ENCODE measurements at places on chromosomes 16 and 17.
A peak's percentile ranks its signal among the peaks of the same experiment; 100 is the strongest.

- peak; percentile 28 for DNase-seq
Observed at GRCh38 chr17:5706577-5707210, 122.4 kb upstream of the NLRP1 start.

DNA sequence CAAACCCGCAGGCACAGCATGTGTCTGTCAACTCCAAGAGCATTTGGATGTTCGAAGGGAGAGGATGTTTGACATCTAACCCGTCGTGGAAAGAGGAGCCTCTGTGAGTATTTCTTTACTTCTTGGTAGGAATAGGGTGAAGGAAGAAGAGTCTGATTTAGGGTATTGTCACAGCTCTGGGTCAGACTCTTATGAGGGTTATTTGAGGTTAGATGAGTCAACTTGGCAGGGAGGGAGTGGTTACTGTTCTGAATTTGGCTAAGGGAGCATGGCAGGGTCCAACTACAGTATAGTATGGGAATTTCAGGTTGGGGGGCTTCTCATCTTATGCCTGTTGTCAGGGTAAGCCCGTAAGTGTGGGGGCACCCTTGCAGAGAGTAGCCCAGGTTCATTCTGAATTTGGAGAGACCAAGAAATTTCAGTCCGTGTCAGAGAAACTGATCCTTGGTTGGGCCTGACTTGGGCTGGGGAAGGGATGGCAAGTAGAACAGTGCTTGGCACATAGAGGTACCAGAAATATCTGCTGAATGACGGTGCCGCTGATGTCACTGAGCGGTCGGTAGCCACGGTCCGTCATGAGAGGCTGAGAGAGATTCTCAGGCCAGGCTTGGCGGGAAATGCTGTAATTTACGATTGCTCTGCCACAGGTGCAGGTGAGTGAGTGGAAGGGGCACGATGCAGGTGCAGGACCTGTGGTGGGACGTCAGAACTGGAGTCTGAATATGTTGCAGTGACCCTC lies 43.2 kb downstream of the MYH3 start:
- no peak for DNase-seq

DNA sequence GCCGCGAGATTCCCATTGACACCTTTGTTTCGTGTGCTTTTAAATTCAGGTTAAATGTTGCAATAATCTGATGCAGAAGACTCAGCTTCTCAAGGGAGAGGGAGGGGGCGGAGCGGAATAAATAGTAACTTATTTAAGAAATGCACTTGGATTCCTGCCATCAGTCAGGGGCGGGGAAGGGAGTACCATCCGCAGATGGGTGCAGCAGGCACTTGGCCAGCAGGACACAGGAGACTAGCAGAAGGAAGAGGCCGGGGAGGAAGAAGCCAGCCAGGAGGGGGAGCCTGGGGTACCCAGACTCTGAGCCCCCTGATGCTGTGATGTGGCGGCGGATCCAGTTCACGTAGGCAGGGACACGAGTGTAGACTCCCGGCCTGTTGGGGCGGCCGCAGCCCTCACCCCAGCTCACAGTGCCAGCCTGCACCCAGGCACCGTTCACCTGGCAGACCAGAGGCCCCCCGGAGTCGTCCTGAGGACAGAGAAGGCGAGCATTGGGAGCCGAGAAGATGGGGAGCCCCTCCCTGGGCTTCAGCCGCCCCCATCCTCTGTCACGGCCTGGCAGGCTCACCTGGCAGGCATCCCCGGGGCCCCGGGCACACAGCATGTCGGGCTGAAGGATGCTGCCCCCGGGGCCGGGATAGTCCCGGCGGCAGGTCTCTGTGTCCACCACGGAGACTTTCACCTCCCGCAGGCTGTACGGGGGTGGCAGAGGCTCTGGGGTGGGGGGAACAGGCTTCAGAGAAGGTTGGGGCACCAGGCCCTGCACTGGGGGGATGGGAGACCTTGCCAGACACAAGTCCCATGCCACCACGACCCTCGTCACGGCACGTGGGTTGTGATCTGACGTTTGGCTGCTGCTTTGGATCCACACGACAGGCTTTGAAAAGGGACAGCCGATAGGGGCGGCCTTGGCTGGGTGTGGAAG lies 3.2 kb downstream of the TPSG1 start:
- DNase-seq = no peak

DNA sequence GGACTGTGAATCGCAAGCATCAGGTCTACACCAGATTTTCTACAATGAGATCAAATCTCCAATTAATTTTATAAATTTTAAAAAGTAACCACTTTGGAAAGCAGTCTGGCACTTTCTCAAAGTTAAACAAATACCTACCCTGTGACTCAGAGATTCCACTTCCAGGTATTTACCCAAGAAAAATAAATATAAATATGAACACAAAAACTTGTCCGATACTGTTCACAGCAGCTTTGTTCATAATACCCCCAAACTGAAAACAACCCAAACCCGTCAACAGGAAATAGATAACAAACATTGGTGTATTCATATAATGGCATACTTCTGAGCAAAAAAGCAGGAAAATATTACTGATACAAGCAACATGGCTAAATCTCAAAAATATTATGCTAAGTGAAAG lies 12.1 kb downstream of the ZDHHC7 start:
- DNase-seq = no peak

DNA sequence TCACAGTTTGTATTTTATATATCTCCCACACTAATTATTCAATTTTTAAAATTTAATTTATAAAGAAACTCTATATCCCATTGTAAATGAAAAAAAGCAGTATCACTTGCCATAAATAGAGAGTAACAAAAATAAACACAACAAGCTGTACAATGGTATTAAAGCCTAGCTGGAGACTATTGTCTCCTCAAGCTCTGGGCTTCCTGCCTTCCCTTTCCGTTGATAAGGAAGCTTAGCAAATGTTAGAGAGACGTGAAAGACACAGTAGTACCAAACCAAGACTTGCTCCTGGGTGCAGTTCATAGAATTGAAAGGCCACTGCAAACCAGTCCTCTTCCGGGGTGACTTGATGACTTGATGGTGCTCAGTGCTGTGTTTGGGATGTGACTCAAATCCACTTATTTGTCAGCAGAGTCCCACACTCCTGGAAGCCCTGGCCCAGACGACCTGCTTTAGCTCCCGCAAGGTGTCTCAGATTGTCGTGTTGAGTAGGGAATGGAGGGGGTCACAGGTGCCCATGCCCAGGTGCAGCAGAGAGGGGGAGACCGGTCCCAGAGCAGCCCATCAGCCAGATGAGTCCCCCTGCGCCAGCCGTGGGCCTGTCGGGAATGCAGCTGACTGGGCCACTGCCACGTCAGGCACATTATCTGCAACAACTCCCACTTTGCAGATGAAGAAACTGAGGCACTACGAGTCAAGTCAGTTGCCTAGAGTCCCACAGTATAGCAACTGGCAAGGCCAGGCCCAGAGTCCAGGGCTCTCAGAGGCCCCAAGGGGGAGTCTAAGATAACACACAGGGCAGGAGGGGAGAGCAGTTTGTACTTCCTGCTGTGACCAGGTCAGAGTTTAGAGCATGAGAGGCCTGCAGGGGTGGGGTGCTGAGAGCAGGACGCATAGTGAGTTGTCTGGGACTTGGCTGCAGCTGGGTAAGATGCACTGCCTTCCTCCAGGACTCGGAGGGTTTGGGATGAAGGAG lies 40.5 kb downstream of the PSME3IP1 start:
- DNase-seq = no peak

DNA sequence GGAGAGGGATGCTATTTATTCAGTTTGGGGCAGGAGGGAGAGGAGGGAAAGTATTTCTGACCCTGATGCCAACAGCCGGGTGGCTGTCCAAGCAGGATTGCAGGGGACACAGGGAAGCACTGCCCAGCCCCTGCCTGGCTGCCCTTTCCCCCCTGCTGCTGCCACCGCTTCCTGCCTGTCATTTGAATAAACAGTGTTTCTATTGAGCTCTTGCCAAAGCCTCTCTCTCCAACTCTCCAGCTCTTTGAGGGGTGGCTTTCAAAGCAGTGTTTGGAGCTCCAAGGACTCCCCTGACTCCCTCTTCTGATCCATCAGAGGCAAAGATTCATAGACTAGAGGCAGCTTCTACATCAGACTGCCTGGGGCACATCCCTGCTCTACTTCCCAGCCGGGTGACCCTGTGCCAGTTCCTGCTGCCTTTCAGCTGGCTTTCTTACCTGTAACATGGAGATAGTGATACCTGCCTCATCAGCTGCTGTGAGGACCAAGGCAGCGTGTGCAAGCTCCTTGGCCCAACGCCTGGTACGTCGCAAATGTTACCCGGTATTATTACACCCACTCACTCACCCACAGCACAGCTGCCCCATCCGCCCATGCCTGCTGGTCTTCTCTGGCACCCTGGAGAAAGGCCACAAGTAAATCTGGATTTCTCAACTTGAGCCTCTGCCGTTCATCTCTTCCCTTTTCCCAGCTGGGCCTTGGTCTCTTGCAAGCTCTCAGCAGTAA lies 9.5 kb downstream of the PROCA1 start:
- no peak for DNase-seq

- no peak for DNase-seq
Observed at GRCh38 chr17:75777296-75777922, 7.2 kb upstream of the UNK start.

DNA sequence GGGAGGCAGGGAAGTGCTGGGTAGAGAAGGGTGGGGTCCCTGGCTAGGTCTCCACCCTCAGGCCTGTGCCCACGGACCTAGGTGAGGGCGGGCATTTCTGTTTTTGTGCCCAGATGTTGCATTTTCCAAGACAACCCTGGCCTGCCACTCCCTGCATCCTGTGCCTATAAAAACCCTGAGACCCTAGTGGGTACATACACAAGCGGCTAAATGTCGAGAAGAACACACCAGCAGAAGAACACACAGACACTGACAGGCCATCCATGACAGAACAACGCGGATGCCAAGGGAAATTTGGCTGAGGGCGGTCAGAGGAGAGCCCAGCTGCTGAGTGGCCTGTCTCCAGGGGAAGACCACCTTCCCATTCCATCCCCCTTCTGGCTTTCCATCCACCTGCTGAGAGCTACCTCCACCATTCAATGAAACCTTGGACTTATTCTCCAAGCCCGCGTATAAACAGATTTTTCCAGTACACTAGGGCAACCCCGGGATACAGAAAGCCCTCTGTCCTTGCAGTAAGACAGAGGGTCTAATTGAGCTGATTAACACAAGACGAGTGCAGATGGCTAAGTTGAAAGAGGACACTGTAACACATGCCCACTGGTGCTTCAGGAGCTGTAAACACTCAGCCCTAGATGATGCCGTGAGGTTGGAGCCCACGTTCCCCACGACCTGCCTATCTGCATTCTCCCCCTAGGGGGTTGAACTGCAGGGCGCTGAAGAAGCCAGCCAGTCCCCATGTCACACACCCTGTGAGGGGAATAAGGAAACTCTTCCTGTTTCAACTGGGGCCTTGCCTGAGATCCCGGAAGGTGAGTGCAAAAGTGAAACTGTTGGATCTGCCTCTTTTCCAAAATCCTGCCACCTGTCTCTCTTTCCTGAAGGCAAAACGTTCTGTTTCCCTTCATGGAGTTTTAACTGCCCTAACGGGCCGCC lies 147.2 kb upstream of the COX10 start:
- no peak for DNase-seq

DNA sequence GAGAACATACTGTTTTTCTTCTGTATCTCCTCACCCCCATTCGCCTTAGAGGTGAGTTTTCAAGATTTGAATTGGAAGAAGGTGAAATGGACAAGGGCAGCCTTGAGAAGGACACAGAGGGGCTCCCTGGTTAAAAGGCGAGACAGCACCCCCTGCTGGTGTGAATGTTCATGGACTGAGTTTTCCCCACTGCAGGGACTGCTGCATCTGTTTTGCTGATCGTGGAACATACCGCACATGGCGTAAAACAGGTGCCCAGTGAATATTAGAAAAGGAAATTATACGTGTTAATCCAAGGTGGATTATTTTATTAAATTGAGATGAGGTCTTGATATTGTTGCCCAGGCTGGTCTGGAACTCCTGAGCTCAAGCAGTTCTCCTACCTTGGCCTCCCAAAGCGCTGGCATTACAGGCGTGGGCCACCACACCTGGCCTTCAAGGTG lies 54.5 kb downstream of the NDE1 start:
- DNase-seq = peak; percentile 48

DNA sequence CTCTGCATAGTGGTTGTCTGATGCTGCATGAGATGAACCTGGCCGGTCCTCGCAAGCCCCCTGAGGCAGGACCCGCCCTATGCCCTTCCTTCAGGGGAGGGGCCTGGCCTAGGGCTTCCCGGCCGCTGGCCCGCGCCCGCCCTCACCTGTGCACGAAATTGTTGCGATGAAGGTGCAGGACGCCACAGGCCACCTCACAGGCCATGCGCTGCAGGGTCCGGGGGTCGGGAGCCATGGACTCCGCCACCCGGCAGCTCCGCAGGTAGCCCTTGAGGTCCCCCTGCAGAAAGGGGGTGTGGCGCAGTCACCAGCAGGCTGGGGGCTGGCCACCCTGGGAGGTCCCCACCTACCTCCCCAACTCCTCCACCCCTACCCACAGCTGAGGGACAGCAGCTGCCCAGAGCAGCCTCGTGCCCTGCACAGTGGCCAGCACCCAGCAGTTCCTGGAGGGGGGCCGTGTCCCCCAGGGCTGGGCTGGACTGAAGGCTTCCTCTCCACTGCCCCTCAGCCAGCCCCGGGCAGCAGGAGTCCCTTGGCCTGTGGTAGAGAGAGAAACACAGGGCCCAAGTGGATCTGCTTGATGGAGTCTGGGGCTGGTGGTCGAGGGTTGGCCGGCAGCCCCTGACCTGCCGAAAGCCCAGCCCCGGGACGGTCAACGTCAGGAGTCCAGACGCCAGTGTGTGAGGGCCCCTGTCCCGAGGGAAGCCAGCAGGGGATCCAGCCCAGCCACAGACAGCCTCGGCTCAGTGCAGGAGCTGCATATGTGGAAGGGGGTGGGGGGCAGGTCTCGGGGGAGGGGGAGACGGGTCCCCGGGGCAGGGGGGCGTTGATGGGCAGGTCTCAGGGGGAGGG lies 38.8 kb upstream of the PVALEF start:
- DNase-seq = no peak

- no peak for DNase-seq
Observed at GRCh38 chr17:73302189-73302588, 9.6 kb downstream of the CDC42EP4 start.

DNA sequence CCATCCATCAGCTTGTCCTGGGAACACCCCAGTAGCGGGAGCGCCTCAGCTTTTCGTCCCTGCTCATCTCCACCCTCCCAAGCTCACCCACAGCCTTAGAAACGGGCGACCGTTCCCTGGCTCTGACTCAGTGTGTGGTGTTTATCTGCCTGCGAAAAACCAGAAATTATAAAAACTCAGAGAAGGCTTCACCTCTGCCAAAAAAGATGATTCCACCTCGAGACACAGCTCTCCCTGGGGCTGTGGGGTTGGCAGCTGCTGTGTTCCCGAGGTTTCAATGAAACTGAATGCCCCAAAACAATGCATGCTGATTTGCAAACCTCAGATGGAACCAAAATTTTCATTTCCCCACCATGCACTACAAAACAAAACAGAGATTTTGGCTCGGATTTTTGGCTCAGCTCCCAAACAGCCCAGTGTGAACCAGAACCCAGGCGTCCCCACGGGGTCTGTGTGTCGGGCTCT lies 62.4 kb upstream of the MED9 start:
- DNase-seq = no peak

- DNase-seq = no peak
Observed at GRCh38 chr16:81708266-81709015, 70.7 kb upstream of the PLCG2 start.

GRCh38 chr17:57451643-57452042 lies 195.3 kb downstream of the MSI2 start:
- no peak for DNase-seq
